ENCODE measurements at places on chromosomes 16 and 17.
A peak's percentile ranks its signal among the peaks of the same experiment; 100 is the strongest.

- DNase-seq: no peak
Measured at GRCh38 chr17:66354472-66354871, 52.1 kb downstream of the PRKCA start.

DNA sequence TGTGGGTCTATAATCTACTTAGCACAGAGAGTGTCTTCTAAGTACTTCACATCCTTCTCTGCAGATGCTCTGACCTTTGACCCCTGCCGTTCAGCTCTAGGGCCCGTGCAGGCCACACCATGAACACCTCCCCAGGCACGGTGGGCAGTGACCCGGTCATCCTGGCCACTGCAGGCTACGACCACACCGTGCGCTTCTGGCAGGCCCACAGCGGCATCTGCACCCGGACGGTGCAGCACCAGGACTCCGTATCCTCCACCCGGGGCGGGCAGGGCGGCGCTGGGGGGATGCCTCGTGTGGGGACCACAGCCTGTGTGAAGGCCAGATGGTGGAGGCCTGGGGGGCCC, 686 bp downstream of the MLST8 start:
- no peak for DNase-seq

- DNase-seq: no peak
Measured at GRCh38 chr17:10417431-10417830, 4.3 kb downstream of the MYH8 start.

DNA sequence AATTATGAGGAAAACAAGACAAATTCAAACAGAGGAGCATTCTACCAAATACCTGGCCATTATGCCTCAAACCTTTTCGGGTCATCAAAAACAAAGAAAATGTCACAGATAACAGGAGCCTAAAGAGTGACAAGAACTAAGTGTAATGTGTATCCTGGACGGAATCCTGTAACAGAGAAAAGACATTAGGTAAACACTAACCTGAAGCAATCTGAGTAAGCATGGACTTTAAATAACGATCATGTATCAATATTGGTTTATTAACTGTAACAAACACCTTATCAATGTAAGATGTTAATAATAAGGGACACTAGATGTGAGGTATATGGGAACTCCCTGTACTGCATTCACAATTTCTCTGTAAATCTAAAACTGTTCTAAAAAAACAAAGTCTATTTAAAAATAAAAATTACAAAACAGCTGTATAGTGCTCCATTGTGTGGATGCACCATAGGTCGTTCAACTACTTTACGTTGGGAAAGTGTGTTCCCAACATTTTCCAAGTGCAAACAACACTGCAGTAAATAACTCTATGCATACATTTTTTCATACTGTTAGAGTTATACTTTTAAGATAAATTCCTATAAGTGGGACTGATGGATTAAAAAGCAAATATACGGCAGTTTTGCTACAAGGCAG, 14.8 kb downstream of the CMC2 start:
- DNase-seq: no peak

- DNase-seq: no peak
Measured at GRCh38 chr16:74568961-74569631, 37.8 kb downstream of the GLG1 start.

GRCh38 chr17:14366199-14366598, 65.3 kb downstream of the HS3ST3B1 start:
- DNase-seq: no peak

GRCh38 chr16:83470416-83470815, 337.4 kb upstream of the HSBP1 start:
- DNase-seq: no peak

GRCh38 chr17:55444471-55445441, 23.1 kb upstream of the MMD start:
- DNase-seq: no peak

DNA sequence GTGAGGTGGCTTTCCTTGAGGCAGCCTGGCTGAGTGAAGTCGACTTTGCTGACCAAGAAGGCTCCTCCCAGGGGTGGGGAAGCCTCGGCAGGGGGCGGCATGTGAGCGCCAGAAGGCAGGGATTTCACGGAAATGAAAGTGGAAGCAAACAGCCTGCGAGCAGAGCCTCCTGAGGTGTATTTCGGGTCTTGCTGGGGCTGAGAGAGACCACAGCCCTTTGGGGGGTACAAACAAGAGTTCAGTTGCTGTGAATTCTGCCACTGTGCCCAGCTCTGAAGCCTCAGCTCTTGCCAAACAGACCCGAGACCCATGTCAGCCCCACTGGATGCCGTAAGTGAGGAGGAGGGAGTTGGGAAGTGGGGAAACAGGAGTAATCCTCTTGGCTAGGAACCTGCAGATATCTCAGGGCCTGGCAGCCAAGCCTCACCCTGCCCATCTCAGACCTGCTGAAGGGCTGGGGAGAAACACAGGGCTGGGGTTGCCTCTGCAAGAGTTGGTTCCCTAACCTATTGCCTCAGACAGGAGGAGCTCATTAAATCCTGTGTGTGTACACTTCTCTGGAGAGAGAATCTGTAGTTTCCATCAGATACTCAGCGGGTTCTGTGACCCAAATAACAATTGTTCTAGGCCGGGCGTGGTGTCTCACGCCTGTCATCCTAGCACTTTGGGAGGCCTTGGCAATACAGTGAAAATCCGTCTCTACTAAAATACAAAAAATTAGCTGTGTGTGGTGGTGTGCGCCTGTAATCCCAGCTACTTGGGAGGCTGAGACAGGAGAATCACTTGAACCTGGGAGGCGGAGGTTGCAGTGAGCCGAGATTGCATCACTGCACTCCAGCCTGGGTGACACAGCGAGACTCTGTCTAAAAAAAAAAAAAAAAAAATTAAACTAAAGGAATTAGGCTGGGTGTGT, at the start of gene IFI35:
TSS of gene IFI35 (plus strand) at position 146 of the 913 bp plus-strand sequence. CDS start at position 310, 164 bp downstream.
- peak; percentile 89 for DNase-seq

DNA sequence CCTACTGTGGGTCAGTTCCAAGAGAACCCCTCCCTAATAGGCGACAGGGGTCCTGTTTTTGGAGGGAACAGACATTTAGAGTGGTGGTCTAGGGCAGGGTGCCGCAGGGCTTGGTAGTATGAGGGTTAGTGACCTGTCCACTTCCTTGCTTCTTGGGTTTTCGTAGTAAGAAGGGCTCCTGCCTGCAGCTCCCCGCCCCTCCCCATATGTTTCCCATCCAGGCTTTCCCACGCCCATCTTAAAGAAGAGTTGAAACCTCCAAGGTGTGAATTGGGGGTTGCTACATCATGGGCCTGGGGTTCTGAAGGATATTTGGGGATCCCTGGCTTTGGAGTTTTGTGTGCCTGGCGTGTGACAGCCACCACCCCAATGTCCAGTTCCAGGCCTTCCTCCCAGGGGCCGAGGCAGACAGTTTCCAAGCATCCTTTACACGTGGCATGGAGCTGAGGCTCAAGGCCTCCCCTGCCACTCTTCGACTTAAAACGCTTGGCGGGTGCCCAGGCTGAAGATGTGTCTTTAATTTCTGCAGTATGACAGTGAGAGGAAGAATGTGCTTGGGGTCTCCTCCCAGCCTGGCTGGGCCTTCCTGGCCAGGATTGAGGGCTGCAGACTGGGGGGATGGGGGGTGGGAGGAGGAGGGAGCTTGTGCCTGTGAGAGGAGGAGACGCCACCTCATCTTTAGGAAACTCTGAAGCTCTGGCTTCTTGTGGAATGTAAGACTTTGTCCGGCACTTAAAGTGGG, 2.3 kb upstream of the COL1A1 start:
- DNase-seq: no peak

DNA sequence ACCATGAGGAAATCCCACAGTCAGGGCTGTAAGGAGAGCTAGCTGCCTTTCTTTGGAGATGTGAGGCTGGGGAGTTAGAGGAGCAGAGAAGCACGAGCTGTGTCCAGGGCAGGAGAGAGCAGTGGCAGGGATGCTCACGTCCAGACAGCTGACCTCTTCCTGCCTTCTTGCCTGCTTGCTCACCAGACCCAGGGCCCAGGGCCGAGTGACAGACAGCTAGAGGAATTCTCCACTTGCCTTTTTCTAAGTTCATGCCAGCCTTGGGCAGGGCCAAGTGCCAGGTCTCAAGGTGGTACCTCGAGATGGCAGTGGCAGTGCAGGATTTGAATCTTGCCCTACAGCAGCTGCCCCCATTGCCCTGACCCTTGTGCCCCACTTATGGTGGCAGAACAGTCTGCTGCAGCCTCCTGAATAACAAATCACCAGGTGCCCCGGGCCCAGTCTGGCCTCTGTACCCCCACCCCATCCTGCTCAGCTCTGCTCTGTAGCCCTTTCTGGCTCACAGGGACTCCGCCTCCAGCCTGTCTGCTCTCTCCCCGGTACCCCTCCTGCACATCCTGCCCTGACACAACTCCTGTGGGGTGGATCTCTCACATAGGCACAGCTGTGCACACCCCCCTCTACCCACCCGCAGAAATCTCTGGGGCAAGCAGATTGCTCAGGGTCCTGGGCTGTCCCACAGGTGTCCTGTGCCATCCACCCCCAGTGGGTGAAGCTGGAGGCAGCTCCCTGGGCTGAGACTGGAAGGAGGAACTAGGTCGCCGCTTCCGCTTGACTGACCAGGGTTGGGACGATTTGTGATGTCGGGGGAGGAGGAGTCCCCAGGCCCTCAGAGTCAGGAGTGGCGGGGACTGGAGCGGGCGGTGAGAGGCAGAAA, 25.9 kb downstream of the GRIN2C start:
- no peak for DNase-seq

DNA sequence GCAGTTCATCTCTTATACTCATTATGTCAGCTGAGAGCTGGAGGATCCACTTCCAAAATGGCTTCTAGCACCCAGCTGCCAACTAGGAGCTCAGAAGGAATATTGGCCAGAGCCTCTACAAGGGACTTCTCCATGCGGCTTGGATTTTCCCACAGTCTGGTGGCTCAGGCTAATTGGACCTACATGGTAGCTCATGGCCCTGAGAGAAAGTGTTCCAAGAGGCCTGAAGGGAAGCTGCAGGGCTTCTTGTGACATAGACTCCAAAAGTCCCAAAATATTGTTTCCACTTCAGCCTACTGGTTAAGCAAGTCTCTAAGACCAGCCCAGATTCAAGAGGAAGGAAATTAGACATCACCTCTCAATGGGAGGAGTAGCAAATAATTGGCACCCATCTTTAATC, 6.8 kb downstream of the NOG start:
- no peak for DNase-seq

- no peak for DNase-seq
Measured at GRCh38 chr17:76174037-76174436, 33.0 kb upstream of the FOXJ1 start.

DNA sequence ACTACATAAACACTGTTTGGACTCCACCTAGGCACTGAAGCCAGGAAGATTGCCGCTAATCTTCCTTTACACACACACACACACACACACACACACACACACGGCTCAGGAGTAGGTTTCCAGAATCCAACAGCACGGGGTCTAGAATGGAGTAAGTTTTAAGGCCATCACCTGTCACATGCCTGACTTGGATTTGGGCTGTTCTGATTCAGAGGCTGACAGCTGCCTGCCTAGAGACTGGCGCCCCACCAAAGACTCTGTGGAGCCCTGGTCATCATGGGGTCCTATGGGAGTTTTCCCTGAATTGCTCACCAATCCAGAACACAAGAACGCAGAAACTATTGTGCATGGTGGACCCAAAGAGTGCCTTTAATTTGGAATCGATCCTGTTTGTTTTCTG, 10.9 kb downstream of the CDRT4 start:
- DNase-seq: no peak

DNA sequence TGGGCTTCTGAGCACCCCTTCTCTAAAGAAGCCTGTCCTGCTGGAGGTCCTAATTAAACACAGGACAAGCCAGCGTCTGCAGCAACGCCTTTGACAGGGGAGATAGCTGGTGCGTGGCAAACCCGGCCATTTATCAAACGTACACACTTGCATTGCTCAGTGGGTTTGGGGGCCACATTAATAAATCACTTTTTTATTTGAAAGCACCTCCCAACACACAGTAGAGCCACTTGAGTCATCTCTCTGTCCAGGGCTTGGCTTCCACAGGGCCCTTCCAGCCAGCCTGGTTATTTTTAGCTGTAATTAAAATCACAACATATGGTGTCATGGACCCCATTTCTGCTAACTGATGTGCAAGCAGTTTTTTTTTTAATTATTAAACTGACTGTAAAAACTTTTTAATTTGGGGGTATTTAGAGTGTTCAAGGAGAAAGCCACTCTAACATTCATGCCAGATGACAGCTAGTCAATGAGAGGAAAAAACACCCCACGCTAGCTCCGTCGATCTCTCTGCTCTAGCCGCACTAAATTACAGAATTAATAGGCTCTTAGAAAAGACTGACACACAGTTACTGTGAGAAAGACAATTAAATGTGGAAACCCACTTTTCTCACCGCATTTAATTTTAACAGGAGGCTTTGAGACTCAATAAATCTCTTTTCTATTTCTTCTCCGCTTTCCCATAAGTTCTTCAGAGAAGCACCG, 201.0 kb upstream of the WSCD1 start:
- no peak for DNase-seq

DNA sequence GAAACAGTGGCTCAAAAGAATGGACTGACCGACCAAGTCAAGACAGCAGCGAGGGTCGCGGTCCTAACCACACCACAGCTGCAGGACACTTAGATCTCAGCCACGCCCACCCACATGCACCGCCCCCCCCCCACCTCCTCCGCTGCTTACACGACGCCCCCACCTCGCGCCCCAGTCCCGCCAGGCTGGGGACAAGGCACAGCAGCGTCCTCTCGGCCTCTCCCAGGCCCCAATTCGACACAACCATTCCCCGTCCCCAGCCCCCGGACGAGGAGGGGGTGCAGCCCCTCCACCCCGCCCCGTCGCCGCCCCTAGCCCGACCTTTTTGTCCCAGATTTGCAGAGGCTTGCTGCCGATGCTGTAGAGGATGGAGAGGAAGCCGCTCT, 477 bp downstream of the CFAP20 start:
- DNase-seq: no peak

DNA sequence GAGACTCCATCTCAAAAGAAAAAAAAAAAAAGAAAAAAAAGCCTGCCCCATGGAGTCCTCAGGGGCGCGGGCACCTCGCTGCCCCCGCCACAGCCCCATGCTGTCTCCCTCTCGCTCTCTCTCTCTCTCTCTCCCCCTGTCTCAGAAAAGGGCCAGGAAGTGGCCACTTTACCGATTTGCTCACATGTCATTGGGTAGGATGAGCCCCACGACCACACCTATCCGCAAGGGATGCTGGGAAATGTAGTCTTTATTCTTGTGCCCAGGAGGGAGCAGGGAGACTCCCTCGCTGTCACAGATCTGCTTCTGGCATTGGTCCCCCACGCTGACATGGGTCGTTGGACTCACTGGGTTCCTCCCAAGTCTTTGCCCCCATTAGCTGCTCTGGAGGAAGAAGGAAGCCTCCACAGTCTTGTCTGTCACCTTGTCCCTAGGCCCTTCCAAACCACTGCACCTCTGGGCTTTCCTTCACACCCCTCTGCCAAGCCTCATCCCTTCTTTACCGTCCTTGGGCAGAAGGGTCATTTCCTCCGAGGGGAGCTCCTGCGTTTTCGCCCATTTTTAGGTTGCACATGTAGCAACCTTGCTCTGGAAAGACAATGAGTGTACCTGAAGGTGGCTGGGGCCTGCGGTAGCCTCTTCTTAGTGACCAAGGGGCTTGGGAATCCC, 6.9 kb upstream of the GJD3 start:
- peak; percentile 43 for DNase-seq

Measured in CD4-positive, alpha-beta T cell treated with Interleukin-2 at 100 ng/mL for 4 hours (primary cell).